ENCODE measurements at places on chromosomes 2 and 18.

DNA sequence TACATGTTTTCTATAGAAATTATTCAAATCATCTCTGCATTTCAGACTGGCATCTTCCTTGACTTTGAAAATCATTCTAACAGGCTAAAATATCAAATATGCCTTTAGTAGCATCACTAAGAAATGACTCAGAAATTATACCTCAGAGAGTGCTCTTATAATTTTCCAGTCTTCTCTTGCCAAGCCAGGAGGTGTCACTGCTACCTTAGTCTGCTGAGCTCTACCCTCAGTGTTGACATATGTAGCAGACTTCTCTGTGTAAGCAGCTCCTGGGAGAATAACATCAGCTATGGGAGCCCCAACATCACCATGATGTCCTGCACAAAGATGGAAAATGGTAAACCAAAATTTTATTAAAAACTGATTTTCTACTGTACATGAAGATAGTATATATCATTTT, 31.6 kb downstream of the NDUFS1 start:
- DNase-seq: no peak

DNA sequence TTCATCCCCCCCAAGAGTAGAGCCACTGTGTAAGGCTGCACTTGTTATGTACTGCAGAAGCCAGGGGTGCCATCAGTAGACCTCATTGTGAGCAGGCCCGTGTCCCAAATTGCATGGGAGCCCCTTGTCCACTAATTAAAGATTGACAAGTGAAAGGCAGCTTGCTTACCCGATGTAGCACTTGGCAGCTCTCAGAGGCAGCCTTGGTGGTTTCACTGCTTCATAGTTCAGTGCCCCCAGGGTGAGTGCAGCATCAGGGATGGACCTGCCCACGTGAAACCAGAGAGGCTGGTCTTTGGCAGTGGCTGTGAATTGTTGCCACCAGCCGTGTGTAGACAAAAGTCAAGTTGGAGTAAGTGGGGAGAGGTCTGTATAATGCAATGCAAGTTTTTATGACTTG, 13.3 kb downstream of the TUBB6 start:
- no peak for DNase-seq

- no peak for DNase-seq
Observed at GRCh38 chr2:209534228-209534627, 110.4 kb downstream of the MAP2 start.

- no peak for DNase-seq
Observed at GRCh38 chr2:54773838-54774237, 50.4 kb downstream of the EML6 start.

DNA sequence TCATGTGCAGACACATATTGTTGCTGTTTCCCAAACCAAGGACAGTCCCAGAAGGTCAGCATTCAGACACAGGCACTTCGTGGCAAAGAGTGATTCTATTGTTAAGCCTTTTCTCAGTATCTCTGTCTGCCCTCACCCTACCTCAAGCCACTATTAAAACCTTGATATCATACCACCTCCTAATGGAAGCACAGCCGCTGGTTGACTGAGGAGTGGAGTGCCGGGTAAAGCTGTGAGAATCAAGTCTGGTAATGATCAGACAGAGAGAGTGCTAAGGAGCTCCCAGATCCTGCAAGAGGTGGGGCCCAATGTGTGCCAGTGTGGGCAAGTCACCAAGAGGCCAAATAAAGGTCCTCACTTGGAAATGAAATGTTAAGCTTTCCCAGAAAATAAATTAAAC, 819.5 kb downstream of the BCL11A start:
- no peak for DNase-seq

DNA sequence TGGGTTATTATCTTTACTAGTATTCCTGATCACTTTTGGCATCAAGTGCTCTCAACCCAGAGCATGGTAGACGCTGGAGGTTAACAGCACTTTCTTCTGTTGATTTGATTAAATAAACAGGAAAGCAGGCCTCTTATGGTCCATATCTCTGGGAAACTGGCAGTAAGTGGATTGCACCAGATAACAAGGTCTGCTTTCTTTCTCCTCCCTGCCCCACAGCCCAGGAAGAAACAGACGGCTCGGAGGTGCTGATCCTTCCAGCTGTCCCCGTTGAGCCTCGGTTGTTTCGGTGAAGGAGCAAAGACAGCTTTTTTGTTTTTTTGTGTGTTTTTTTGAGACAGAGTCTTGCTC, 100.8 kb upstream of the KCTD1 start:
- DNase-seq: no peak

DNA sequence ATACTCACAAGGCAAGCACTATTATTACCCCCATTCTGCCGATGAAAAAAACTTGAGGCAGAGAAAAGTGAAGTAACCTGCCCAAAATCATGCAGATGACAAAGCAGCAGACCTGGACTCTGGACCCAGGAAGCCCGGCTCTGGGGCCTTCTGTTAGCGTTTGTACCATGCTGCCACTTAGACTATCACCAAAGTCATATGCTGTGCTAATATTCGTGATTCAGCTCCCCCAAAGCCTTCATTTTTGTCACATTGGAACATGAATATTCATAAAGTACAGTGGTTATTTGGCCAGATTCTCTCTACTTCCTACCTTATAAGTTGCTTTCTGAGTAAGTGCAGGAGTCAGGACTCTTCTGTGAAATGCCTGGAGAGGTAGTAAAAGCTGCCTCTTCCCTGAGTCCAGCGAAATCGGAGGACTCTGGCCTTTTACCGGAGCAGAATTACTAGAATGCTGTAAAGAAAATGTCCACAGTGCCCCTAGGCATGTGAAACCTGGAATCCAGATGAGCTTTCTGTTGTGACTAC, 86.7 kb downstream of the FTCDNL1 start:
- no peak for DNase-seq

- DNase-seq: no peak
Observed at GRCh38 chr2:234494361-234495250, 2.3 kb downstream of the ARL4C start.

GRCh38 chr2:65350651-65351056, 81.7 kb downstream of the SPRED2 start:
- DNase-seq: peak; percentile 49

DNA sequence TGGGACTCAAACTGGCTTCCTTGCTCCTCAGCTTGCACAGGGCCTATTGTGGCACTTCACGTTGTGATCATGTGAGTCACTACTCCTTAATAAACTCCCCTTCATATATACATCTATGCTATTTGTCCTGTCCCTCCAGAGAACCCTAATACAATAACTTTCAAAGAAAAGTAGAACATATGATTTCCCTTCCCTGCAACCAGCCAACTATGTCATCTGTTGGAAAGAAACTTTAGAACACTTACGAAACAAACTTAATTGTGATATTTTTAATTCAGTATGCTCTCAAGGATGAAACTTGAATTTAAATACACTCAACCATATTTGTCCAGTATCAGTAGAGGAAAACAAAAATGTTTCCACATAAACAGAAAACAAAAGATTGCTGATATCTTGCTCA, 84.4 kb downstream of the DYM start:
- DNase-seq: no peak

DNA sequence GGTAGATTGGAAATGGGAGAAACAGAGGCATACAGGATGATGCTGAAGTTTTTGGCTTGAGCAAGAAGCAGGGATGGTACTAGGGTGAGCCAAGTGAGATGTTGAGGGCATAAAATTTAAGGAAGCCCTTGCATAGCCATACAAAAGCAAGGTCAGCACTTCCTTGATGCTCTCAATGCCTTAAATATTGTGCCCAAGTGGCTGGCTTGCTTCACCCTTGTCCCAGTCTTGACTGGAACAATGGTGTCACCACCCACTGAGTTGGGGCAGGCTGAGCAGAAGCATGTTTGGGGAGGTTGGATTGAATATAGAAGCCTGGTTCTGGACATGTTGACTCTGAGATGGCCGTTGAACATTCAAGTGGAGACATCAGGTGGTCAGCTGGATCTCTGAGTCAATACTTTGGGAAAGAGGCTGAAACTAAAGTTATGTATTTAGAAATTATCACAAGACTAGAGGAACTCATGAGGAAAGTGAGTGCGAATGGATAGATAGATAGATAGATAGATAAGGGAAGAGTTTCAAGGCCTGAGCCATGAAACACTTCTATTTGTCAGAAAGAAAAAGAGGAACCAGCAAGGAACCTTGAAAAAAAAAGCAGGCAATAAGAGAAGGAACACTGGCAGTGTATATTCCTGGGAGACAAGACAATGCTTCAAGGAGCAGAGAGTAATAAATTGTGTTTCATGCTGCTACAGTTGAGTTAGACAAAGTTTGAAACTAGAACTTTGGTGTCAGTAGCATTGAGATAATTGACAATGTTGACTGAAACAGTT, 43.0 kb upstream of the HNMT start:
- DNase-seq: no peak

GRCh38 chr2:138757384-138757783, 22.8 kb downstream of the NXPH2 start:
- DNase-seq: no peak

DNA sequence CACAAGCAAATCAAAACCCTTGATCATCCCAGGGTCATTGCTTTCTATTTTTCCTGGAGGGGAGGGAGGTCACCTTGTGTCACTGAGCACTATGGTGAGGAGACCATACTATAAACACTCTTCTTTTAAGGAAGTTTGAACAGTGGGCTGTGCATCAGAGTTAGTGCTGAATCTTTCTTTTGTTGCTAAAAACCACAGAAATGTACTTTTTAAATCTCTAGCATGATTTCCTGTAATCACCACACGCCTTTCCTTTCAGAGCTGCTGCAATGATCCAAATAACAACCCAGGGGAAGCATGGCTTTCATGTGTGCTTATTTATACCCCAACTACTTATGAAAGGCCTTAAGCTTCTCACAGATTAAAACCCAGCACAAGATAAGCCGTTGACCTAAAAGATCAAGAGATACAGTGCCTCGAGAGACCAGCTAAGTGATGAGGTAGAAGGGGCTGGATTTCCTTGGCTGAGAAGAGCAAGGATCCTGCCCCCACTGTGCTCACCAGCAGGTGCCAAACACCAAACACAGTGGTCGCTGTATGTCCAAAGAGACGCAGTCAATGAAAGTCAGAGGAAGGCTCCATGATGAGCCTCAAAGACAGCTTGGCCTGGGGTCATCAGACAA, 34.7 kb downstream of the TRABD2A start:
- DNase-seq: no peak

- no peak for DNase-seq
Observed at GRCh38 chr2:164952057-164952702, 3.1 kb downstream of the SLC38A11 start.

DNA sequence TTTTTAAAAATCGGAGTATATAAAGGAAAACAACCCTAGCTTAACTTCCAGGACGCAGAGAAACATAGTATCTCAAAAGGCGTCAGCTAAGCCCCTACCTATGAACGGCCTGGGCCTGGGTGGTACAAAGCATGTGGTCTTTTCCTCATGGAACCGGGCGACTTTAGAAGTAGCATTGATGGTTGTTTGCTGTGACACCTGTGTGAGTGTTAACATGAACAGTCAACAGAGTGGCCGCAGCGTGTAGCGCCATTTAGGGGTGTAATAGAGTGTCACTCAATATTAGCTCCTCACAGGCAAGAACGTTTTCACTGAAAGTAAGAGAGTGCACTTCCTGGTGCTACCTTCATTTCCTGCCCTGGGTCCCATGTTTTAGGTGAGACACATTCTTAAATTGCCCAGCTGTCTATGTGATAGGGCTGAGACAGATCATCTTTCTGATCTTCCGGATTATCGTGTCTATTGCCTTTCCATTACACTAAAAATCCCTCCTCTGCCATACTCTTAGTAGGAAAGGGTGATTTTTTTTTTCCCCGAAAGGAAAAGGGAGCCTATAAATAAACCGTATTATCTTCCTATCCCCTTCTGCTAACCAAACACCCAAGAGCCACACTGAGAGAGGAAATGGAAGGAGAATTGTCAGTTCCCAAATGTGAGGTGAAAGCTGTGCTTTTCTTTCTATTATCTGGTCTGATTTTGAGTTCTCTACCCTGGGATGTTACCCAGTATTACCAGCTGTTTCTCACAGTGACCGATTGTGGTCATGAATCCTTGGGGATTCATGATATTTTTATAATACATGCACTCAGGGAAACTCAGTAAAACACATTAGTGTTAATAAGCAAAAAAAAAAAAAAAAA, 1.3 kb downstream of the GORASP2 start:
- peak; percentile 69 for DNase-seq

DNA sequence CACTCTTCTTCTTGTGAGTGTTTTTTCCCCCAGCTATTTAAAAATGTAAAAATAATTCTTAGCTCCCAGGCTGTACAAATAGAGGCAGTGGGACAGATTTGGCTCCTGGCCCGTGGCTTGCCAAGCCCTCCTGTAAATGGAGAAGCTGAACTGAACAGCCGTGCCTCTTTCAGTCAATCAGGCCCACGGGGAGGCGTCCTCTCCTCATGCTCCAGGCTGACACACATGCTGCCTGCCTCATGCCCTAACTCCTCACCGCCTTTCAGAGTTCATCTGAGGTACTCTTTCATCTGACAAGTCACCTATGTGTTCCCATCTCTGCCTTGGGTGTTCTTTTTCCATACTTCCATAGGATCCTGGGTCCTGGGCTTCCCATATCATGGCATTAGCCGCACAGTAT, 58.9 kb downstream of the BMP10 start:
- DNase-seq: no peak

DNA sequence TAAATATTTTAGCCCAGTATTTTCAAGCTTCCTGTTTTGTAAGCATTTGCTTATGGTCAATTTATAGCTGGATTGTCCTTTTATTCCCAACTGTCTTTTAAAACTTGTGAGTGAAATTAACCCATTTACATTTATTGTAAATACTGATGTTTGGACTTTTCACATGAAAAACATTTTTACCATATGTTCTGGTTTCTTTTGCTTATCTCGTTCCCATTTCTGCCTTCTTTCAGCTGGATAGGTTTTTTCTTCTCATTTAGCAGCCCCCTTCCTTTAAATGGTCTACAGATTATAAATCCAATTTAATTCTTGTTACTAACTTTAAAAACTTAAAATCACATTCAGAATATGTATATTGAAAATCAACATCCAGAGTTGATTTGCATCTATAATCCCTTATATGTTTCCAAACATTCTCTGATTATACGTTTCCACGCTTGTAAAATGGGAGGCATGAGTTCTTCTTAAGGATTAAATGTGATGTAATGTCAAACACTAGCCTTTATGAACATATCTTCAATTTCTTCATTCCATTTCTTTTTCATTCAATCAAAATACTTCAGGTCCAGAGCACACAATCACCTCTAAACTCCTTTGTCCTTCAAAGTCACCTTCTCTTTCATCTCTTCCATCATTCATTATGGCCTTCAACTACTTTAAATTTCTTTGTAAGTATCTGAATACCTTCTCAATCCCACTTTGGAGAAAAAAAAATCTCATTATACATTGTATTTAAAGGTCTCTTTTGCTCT, 1.1 kb upstream of the KDM3A start:
- no peak for DNase-seq

GRCh38 chr2:194015751-194016150, 1641.3 kb upstream of the SLC39A10 start:
- no peak for DNase-seq

GRCh38 chr2:140589696-140590095, 1541.1 kb downstream of the LRP1B start:
- DNase-seq: no peak

- DNase-seq: no peak
Observed at GRCh38 chr2:15799432-15799827, 140.9 kb upstream of the MYCN start.

Measured in GM10248 (cell line).